ENCODE measurements at places on chromosomes 1 and 21. TPM values are rescaled to one million over a fixed set of nuclear protein-coding genes. Genes with fewer than 3 reads are reported as not detected.

RASSF5 gene
- total RNA-seq = 13.7 TPM

LRRC38 gene
- 0.55 TPM for total RNA-seq

CGN gene
- total RNA-seq = 2.4 TPM

MATN1 gene
- 0.79 TPM for total RNA-seq

PTPRC gene
- total RNA-seq = 38.4 TPM

RGS16 gene
- 7.4 TPM for total RNA-seq

XCL2 gene
- total RNA-seq = 0.33 TPM

ANGPTL1 gene
- total RNA-seq = 8.9 TPM

SPRR2F gene
- total RNA-seq = not detected

BOLA1 gene
- total RNA-seq = 31.0 TPM

NES gene
- total RNA-seq = 37.9 TPM

FMO3 gene
- 1.8 TPM for total RNA-seq

ZNF683 gene
- total RNA-seq = not detected

SGIP1 gene
- 24.0 TPM for total RNA-seq

AIRE gene
- total RNA-seq = 0.10 TPM

ALX3 gene
- total RNA-seq = not detected

ZBTB8A gene
- 15.4 TPM for total RNA-seq
